Activated T-cell treated with anti-CD3 and anti-CD28 coated beads, Interleukin-2, amount 50 U/mL, for 72 hours (primary cell): ENCODE measurements at places on chromosomes 4 and X. TPM values are rescaled to one million over a fixed set of nuclear protein-coding genes. Genes with fewer than 3 reads are reported as not detected.

- DNase-seq: no peak
Measured at GRCh38 chrX:143500751-143501150, 16.5 kb downstream of the SPANXN3 start.

- DNase-seq: peak; percentile 39
Measured at GRCh38 chr4:78720994-78721677, 55.0 kb upstream of the BMP2K start.

DNA sequence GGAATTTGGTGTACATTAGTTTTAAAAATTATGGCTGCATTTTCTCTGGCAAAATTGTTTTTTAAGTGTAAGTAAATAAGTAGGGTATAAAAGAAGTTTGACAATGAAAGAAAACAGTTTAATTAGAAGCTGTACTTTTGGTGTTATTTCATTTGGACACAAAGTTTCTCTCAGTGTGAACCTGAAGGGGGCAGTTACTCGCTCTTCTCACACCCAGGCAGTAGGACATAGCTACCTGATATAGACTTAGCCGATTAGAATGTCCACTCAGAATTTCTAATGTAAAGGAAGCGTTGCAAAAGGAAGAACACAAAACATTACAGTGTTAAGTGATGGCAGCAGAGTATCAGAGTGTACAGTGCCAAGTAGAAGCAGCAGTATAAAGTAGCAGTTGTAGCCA is 311.9 kb upstream of the TECRL start:
- DNase-seq: no peak

DNA sequence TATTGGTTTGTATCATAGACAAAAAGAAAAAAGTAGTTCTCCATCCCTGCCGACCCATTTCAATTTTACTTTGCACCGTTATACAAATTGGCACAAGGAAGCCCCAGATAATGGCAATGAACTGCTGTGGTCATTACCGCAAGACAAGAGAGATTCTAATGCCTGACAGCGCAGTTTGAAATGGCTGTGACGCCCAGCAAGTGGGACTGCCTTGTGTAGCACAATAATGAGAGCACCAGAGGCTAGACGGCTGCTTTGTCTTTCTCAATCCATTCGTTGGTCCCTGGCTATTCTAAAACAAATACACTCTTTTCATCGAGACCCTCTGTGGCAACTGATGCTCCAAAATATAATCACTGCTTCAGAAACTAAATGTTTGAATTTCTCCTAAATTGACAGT is 192.4 kb upstream of the NEIL3 start:
- no peak for DNase-seq

DNA sequence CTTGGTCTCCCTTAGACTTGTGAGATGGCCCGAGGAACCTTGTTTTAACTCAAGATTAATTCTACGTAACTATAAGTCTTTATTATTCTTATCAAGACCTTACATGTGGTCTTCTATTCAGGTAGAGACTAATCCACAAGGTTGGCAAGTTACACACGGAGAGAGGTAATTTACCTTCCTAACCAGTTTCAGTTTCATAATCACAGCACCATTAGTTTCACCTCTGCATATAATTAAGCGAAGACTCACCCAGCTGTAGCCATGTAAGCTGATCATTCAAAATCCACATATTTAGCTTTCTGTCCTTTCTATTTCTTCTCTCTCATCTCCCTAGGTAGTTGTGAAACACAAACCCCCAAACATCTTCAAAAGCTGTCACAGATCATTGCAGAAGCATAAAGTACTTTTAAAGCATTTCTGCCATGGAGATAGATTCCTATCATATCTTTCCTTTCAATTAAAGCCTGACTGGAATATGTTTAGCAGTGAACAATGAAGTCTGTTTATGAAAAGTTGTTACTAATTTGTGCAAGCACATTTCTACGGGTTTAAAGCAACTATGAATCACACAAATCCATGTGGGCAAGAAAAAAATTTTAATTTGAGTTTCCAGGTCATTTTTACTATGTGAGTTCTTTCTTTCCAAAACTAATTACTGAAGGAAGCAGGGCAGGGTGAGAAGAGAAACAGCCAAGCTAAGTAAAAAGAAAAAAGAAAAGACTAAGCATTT is 78.5 kb downstream of the BTC start:
- no peak for DNase-seq

DNA sequence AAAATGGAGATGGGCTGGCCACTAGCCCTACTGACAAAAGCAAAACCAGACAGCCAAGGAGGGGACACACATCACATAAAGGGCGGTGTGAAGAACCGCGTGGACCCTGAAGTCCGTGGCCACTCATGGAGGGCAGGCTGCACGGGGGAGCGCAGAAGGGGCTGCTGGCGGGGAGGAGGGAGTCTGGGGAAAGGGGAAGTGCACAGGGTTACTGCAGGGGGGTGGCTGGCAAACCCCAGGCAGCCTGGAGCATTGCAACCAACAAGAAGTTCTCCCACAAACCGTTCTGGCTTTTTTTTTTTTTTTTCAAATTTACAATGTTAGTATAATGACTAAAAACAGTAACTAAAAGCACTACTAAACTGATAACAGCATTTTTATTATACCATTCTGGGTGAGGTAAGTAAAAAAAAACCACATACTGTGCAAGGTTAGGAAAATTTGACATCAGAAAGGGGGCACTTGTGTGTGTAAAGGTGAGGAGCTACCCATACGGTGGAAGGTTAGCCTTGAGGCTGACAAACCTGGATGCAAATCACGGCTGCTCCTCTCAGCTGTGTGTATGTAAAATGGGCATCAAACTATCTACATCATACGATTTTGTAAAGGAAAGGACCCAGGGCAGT is 87.1 kb downstream of the TSPAN5 start:
- no peak for DNase-seq

DNA sequence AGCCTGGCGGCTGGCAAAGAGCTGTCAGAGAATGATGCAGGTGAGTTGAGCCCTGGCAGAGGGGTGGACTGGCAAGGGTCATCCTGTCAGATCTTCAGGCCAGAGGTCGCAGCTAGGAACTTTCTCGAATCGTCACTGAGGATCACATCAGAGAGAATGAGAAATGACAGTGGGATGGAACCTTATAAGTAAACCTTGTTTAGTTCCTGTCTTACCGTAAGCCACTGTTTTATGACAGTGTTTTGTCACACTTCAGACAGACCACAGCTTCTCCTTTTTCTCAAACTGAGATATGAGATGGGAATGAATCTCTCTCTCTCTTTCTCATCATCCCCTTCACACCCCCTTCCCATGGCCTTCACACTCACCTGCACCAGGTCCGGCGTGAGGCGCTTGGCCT is 9.3 kb downstream of the DIPK2B start:
- DNase-seq: peak; percentile 29

- no peak for DNase-seq
Measured at GRCh38 chr4:133476063-133476462, 327.0 kb downstream of the PCDH10 start.

GRCh38 chr4:88017516-88018297 is 10.3 kb downstream of the PKD2 start:
- DNase-seq: no peak

- DNase-seq: no peak
Measured at GRCh38 chr4:156557920-156558319, 413.7 kb downstream of the PDGFC start.

DNA sequence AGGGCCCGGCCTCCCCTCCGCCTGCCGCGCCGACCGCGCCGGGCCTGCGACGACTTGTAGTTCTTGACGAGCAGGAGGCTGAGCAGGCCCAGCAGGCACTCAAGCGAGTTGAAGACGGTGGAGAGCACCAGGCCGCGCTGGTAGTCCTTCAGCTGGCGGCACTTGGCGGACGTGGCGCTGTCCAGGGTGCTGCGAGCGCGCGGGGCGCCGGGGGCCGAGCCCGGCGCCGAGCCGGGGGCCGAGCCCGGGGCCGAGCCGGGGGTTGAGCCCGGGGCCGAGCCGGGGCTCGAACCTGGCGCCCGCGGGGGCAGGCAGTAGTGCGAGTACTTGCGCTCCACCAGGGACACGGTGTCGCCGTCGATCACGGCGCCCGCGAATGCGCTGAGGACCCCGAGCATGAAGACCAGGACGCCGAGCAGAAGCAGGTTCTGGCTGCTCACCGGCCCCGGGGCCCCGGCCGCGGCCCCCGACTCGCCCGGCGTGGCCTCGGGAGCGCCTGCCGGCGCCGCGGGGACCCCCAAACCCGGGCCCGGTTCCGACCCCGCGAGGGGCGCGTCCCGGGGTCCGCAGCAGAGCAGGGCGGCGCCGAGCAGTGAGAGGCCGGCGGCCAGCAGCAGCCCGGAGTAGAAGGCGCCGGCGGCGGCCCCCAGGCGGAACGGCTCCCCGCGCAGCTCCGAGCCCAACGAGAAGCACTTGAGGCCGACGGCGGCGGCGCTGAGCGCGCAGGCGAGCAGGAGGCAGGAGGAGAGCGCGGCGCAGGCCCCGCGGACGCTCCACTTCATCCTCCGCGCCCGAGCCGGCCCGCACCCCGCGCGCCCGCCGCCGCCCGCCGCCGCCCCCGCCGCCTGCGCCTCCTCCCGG is 584 bp downstream of the TMEM271 start:
- DNase-seq: peak; percentile 29

DNA sequence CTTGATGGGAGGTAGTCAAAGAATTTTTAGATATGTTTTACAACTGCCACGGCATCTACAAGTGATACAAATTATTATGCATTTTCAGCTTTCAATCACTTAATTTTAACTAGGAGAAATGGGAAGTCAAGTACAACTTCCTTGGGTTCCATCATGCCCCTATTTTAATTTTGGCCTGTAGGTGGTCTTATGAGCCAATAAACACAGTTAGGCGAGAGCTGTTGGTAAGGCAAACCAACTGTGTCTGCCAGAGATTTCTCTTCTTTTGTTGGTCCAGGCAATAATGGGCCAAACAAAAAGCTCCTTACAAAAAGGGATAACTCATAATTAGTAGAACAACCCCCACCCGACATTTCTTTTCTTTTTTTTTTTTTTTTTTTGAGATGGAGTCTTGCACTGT is 63.3 kb upstream of the ARX start:
- DNase-seq: no peak

DNA sequence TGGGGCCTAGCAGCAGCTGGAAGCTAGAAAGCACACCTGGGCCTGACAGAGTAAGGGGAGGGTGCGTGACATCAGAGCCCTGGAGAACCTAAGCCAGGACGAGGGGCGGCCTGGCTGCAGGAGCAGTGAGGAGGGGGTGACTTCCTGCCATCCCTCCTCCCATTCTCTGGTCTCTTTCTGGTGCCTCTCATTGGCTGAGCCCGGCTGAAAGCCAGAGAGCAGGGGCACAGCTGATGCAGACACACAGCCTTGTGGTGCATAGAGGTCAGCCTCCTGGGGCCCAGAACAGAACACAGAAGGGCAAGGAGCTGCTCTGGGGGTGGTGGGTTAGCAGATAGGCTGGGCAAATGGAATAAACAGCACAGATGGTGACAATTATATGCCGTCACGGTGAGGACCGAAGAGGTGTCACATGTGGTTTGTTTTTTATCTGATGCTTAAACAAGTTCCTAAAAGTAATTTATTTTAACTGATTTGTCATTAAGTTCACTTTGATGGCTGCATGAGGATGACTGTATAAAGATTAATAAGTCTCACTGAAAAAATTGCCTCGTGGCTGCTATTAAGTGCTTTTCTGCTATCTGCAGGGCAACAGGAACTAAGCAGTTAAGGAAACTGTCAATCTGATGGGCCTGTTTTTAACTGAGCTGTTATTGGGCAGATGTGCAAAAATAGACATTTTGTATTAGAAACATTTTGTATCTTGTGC is 102.0 kb downstream of the FNIP2 start:
- DNase-seq: no peak

DNA sequence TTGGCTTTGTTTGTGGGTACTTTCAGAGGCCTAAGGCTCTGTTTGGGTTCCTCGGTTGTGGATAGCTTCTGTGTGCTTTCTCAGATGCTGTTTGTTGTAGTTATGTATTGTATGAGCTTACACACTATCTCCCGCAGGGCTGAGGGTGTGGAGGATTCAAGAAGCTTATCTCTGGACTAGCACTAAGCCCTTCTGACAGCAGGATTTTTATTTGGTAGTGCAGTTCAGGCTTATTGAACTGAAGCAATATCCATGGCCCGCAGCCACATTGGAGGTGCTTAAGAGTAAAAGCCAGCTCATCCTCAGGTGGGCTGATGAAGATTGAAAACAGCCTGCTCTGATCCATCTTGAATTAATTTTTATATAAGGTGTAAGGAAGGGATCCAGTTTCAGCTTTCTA is 128.2 kb downstream of the RASGEF1B start:
- no peak for DNase-seq

GRCh38 chr4:56184214-56184613 is 203.1 kb downstream of the AASDH start:
- DNase-seq: no peak

DNA sequence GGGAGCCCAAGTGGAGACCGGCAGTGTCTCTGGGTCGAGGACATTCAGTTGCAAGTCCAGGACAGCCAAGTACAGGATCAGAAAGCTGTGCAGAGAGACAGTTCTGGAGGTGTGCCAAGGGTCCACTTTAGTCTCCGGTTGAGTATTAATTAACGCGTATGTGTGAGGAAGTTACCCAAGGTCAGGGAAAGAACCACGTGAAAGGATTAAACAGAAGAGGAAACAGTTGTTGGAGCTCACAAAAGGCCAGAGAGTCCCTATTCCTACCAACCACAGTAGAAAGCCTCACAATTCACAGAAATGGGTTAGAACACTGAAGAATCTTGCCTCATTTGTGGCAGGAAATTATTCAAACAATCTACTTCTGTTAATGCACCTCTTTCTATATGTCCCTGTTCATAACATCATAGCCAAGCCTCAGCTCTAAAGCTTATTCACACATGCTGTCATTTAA is 17.9 kb upstream of the NSUN7 start:
- DNase-seq: no peak

DNA sequence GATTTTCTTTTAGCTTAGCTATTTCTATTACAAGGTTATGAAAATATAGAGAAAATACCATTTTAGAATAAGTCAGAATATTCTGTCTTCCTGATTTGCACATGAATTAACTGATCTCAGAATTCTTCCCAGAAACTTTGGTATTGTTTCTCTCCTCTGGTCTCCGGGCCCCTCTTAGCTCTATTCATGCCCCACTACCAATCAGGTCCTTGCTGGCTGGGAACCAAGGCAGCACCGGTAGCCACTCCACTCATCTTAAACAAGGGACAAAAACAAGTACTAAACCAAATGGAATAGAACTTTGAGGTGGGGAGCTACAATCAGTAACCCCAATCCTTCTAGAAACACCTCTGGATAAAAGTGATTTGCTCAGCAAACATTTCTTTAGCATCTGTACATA is 64.3 kb downstream of the GPC3 start:
- no peak for DNase-seq

CFAP99 gene
- total RNA-seq: not detected

USP17L13 gene
- not detected for total RNA-seq

IGSF1 gene
- not detected for total RNA-seq

GLUD2 gene
- total RNA-seq: 0.26 TPM

ARMCX1 gene
- total RNA-seq: 3.3 TPM

NLRP2B gene
- total RNA-seq: not detected

PLP1 gene
- not detected for total RNA-seq

CCSER1 gene
- total RNA-seq: 0.09 TPM
